ENCODE measurements at places on chromosomes 2 and 18.

GRCh38 chr2:169495310-169495928, 14.1 kb upstream of the KLHL41 start:
- no peak for DNase-seq

- DNase-seq, result no peak
Measured at GRCh38 chr18:43719267-43719795, 442.0 kb upstream of the SYT4 start.

- no peak for DNase-seq
Measured at GRCh38 chr2:141889788-141890187, 241.0 kb downstream of the LRP1B start.

GRCh38 chr2:153499439-153499838, 20.9 kb upstream of the RPRM start:
- DNase-seq, result no peak

- no peak for DNase-seq
Measured at GRCh38 chr2:10260130-10260529, 42.6 kb upstream of the HPCAL1 start.

DNA sequence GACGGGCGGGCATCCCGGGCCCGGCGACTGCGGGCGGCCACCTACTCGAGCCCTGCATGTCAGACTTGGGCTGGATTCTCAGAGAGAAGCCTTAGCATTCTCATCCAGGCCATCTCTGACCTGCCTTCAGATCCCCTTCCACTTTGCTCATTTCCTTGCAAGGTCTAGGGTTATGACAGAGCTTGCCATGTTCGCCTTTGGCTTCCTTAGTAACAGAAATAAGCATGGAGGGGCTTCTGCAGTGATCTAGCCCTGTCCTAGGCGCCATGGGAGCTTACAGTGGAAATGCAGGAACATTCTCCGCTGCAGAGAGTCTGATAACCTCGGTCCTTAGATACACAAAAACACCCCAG, 632 bp upstream of the ACVR1 start:
- DNase-seq, result no peak

DNA sequence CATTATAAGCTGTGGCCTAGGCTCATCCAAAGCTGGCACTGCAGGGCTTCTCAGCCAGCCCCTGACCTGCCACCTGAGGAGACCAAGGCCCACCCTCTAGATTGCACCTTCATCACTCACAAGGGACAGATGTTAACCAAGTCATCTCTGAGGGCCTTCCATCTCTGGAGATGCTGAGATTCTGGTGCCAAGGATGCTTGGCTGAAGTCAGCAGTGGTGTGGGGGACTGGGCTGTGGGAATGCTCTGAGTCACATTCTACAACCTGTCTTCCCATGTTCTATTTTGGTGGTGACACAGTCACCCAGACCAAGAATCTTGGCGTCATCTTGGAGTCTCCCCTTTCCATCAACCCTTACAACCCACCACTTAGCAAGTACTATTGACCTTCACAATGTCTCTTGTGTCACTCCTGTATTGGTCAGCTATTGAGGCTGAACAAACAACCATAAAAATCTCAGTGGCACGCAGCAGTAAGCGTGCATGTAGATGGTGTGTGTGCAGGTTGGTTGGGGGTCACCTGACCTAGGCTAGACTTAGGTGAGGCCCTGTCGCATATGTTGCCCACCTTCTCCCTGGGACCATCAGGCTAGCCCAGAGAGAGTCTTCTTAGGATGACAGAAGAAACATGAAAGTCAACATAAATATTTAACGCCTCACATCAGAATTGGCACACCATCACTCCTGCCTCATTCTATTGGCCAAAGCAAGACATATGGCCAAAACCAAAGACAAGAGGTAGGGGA, 135.0 kb downstream of the SMAD7 start:
- DNase-seq, result peak; percentile 17

DNA sequence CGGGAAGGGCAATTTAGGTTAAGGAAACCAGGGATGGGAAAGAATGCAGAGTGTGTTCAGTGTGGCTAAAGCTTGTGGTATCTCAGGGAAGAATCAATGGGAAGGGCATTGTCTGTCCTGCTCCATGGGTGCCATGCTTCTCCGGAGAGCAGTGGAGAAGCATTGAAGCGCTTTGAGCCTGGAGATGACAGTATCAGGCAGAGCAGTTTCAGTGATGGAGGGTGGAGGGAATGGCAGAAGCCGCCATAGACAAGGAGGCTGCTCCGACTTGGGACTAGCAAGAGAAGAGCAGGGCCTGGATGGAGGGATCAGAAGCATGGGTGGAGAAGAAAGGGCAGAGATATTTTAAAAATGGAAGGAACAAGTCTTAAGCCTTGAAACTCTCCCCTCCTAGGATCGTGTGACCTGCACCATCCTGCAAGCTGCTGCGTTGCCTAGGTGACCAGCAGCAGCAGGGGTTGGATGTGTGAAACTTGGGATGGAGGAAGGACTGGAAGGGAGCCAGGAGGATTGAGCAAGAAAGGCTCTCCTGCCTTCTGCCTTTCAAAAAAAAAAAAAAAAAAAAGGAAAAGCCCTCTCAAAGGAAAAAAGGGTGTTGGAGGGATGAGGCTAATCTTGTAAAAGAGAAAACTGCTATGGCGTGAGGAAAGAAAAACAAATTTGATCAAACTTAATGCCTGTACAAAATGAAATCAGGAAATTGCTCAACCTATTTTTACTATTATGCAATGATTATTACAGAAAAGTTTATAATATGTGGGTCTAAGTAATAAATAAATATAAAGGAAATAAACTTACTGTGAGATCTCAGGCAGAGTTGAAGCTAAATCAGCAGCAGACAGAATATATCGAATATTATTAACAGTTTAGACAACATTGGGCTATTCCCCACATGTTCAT, 493.8 kb upstream of the NRP2 start:
- no peak for DNase-seq

- no peak for DNase-seq
Measured at GRCh38 chr2:54770211-54770610, 46.7 kb downstream of the EML6 start.

DNA sequence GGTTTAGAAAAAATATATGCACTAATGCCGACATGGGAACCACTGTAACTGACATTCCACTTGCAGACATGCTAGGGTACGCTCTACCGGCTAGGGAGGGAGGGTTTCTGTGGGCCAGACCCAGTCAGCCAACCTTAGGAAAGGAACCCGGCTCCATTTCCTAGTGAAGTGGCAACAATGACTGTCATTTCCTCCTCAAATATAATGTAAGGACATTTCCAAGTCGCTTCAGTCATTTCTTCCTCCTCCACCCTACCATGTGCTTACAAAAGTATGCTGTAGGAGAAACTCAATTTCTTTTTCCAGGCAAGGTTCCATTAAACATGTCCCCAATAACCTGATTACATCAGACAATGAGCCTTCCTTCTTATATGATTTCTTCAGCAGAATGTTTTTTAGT, 64.3 kb upstream of the PSMD14 start:
- DNase-seq, result no peak

GRCh38 chr2:145800151-145801091, 1280.5 kb upstream of the ZEB2 start:
- no peak for DNase-seq

GRCh38 chr18:46464926-46465655, 191.9 kb downstream of the LOXHD1 start:
- no peak for DNase-seq

DNA sequence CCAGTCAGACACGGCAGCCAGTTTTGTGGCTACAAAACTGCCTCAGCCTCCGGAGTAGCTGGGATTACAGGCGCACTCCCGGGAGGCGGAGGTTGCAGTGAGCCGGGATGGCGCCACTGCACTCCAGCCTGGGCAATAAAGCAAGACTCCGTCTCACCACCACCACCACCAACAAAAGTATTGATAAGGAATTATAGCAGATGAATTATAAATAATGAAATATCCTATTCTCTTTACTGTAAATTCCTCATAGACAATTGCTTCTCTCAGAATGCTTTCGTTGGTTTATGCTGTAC, 1.4 kb upstream of the FAM161A start:
- DNase-seq, result no peak

Data from CD4-positive, alpha-beta T cell treated with Interleukin-15 for 1 hour (primary cell).